Stimulated activated CD8-positive, alpha-beta memory T cell treated with anti-CD3 and anti-CD28 coated beads, Interleukin-2, amount 100 ng/mL, for 1 hour (primary cell): ENCODE measurements at places on chromosomes 4 and X.
A peak's percentile ranks its signal among the peaks of the same experiment; 100 is the strongest.

DNA sequence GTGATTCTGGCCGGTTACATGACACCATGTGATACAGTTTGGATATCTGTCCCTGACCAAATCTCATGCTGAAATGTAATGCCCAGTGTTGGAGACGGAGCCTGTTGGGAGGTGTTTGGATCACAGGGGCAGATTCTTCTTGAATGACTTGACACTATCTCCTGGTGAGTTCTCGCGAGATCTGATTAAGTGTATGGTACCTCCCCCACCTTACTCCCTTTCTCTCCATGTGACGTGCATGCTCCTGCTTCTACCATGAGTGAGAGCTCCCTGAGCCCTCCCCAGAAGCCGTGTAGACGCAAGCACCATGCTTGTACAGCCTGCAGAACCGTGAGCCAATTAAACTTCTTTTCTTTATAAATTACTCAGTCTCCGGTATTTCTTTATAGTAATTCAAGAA lies 23.6 kb downstream of the CPE start:
- no peak for DNase-seq

- DNase-seq = no peak
Measured at GRCh38 chr4:95462921-95463320, 85.9 kb downstream of the UNC5C start.

DNA sequence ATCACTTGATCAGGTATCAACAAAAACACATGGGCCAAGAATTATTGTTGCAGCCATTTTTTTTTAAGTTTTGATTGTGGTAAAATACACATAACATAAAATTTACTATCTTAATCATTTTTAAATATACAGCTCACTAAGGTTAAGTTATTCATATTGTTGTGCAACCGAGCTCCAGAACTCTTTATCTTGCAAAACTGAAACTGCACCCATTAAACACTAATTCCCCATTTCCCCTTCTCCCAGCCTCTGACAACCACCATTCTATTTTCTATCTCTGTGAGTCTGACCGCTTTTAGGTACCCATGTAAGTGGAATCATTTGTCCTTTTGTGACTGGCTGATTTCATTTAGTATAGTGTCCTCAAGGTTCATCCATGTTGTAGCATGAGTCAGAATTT lies 126.2 kb upstream of the NDP start:
- no peak for DNase-seq

GRCh38 chr4:83563998-83564397 lies 28.1 kb downstream of the GPAT3 start:
- DNase-seq = no peak

DNA sequence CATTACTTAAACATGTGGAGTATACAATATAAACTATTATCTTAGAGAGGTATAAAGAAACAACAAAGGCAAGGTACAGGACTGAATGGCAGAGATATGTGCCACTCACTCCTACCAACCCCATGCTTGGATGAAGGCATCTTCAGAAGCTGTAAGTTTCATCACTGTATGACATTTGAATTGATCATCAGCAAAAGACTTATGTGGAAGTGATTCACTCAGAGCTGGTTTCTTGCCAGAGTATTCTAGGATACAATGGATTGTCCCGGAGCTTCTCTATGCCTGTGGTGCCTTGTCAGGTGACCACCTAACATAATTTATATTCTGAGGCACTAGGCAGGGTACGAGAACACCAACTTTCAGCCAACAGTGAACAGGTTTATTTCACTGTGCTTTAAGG lies 392.2 kb downstream of the PPP1R2C start:
- DNase-seq = no peak

DNA sequence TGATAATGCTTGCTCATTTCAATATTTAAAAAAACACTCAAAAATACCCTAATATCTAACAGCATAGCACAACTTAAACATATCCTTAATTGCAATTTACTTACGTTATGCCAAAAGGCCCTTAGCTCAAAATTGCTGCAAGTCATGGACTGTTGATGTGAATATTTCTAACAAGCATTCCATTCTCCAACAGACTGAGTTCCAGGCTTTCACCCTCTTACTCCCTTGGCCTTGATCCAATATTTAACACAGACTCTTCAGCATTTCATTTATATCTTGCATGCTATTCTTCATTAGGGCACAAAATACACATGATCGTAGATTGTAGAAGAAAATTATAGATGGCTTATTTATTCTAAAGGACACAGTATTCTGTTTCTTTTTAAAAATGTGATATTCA lies 96.5 kb downstream of the RNF150 start:
- DNase-seq = no peak

DNA sequence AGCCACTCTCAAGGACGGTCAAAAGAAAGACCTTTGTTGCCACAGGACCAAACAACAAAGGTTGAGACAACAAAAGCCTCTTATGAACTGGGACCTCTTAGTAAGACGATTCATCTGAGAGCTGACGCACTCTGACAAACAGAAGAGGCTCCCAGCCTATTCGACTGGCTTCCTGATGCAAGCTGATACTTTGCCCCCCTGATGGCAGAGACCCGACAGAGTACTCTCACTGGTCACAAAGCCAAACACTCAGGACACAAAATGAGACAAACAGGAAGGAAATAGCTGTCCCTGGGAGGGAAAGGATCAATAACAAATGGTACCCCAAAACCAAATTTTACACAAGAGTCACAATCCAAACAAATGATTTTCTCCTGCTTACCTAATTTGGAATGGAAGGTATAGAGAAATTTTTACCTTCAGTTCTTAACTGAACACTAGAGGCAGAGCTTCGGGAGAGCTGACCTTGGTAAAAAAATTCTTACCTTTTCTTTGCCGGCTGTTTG lies 75.2 kb upstream of the PLAC8 start:
- DNase-seq = no peak

- DNase-seq = no peak
Measured at GRCh38 chrX:84796321-84796720, 207.4 kb upstream of the APOOL start.

GRCh38 chr4:17142232-17142711 lies 243.8 kb upstream of the LDB2 start:
- no peak for DNase-seq

DNA sequence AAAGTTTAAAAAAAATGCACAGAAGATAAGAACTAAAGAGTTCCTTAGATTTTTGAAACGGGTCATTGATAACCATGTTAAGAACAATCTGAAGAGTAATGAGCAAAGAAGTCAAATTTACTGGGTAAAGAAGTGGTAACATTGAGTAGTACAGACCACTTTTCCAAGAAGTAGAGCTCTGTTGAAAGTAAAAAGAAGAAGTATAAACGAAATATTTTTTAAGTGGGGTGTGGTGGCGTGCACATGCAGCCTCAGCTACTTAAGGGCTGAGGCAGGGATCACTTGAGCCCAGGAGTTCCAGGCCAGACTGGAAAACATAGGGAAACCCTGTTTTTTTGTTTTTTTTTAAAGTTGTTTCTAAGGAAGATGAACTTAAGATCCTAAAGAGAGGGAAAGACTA lies 68.5 kb downstream of the UBA6 start:
- no peak for DNase-seq

DNA sequence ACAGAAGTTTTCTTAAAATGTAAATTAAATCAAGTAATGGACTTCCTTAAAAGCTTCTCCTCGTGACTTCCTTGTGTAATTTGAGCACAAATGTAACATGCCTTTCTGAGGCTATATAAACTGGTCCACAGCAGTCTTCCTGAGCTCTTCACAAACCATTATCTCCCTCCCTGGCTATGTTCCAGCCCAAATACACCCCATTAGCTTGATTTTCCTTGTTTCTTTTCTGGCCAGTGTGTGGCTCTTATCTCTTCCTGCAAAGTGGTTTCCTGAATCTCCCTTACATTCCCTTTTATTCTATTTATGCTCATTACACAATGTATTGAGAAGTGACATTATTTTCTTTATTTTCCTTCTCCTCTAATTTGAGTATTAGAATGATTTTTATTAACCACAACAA lies 1085.3 kb upstream of the PCDH10 start:
- no peak for DNase-seq

DNA sequence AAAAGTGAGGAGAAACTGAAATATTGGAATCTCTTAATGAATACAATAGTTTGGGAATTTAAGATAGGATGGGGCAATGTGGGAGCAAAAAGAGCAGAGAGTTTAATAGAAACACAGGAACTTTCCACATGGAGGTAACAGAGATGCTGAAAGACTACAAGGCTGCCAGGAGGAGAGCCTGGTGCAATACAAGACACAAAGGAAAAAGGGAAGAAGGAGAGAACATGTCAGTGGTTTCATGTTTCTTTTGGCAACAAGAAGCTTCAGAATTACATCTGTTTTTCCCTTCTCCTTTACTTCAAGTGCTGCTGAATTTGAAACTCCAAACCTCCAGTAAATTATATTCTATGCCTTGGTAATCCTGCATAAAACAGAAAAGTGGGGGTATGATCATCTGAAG lies 474.3 kb downstream of the FAT4 start:
- DNase-seq = no peak

DNA sequence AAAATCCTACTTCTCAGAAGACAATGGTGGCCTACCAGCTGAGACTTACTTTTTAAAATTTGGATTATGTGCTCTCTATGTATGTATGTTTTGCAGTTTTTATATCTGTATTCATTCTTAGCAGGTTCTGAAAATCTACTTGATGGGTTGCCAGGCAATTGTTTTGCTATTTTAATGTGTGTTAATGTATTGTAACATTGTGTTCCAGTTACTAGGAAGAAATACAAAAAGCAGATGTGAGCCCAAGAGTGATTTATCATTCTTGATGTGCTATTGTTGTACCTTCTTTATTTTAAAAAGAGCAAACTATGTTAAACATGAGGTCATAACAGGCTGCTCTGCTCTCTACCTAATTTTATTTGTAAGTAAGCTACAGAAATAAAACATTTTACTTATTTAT lies 81.9 kb downstream of the REPS2 start:
- DNase-seq = no peak

- DNase-seq = no peak
Measured at GRCh38 chr4:40875507-40876150, 125.9 kb downstream of the NSUN7 start.

DNA sequence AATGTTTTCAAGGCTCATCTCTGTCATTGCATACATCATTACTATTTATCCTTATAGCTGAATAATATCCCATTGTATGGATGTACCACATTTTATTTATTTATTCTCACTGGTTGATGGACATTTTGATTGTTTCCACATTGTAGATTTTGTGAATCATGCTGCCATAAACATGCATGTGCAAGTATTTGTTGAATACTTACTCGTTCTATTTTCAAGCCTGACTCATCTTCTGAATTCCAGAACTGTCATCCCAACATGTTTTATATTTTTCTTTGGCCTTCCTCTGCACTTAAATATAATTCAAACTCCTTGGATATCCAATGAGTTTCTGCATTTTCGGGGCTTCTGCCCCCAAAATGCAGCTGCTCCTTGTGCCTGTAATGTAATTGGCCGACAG lies 77.6 kb downstream of the MXRA5 start:
- no peak for DNase-seq

GRCh38 chr4:52780206-52780605 lies 29.0 kb upstream of the ERVMER34-1 start:
- no peak for DNase-seq

- DNase-seq = no peak
Measured at GRCh38 chrX:57902633-57903032, 7.6 kb downstream of the ZXDA start.

DNA sequence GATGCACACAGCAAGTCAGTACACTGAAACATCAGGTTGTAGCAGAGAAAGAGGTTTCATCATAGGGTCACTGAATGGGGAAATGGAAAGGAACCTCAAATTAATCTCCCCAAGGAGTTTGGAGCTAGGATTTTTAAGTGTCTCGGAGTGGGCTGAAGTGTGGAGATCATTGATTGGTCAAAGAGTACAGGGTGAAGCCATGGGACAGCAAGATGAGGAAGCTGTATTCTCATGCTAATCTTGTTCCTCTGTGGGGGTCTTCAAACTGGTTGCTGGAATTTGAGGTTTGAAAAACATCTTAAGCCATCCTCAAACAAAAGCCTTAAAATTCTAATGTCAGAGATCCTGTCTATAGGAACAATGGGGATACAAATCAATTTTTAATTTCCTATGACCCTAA lies 78.8 kb upstream of the TEX13A start:
- no peak for DNase-seq

- no peak for DNase-seq
Measured at GRCh38 chr4:183635741-183636140, 23.2 kb downstream of the RWDD4 start.

GRCh38 chr4:88108747-88109122 lies 49.7 kb downstream of the ABCG2 start:
- no peak for DNase-seq

DNA sequence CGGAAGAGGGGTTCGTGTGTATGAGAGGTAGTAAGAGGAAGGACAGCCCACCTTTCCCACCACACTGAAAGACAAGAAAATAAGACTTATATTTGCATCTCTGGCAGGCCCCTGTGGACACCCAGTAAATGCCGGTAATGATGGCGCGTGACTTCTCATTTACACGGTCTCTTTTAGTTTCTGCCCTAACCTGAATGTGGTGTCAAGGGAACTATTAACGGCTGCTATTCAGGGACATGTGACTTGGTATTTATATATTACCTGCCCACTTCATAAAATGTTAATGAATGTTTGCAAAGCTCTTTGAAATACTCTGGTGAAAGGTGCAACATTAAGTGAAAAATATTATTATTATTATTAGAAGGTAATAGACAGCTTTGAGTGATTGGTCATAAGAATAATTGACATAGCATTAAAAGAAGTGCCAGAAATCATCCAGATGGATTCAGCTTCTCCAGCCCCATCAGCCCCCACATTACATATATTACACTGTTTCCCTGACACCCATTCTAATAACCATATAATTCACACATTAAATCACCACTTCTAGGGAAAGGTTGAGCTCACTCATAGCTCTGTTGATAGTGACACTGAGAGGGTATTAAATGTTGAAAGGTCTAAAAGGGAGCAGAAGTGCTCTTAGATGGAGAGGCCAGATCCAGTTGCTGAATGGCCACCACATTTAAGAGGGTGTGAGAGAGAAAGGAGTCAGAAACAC lies 83.0 kb upstream of the BEND4 start:
- no peak for DNase-seq

DNA sequence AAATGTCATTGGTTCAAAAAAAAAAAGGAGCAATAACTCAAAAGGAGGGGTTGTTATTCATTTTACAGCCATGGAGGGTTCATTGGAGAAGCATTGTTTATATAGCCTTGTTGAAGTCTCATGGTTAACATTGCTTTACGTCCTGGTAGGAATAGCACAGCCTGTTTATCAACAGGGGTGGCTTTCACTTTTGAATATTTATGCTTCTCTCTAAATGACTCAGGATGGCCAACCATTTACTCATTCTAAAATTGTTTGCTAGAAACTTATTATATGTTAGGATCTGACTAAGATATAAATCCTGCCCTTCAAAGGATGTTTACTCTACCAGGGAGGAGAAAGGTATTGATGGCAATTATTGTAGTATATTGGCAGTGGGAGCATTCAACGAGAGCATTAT lies 534.1 kb upstream of the GALNTL6 start:
- DNase-seq = no peak

GRCh38 chr4:1628892-1629698 lies 55.0 kb downstream of the FAM53A start:
- DNase-seq = peak; percentile 52

GRCh38 chrX:16671005-16671404 lies 21.0 kb downstream of the S100G start:
- no peak for DNase-seq
